MCF 10A (cell line): ENCODE measurements at places on chromosomes 1 and 21.

- H3K36me3 ChIP-seq, result peaks cover 27% of the 10 kb centered on the region
- DNase-seq, result peak; percentile 58
- H3K27ac ChIP-seq, result no peak overlapping the region
- H3K27me3 ChIP-seq, result no peaks in the 10 kb centered on the region
These were observed 16.4 kb downstream of the RAB4A start for GRCh38 chr1:229287267-229287666.

DNA sequence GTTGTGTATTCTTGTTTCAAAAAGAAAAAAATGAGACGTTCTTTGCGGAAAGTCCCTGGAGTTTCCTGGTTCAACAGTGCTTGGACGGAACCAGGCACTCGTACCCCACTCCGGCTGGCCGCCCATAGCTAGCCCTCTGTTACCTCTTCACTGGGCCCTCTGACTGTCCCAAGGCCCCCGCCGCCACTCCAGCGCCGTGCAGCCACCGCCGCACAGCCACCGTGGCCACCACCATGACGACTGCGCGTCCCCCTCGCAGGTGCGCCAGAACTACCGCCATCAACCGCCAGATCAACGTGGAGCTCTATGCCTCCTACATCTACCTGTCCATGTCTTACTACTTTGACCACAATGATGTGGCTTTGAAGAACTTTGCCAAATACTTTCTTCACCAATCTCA lies 9.6 kb downstream of the SNIP1 start:
- no peaks in the 10 kb centered on the region for H3K27me3 ChIP-seq
- H3K4me3 ChIP-seq, result no peak overlapping the region
- peaks cover 3% of the 10 kb centered on the region for H3K4me1 ChIP-seq
- no peak overlapping the region for H3K27ac ChIP-seq
- no peak for DNase-seq

GRCh38 chr1:172277989-172278388 lies 142.5 kb upstream of the C1orf105 start:
- no peak for DNase-seq
- H3K27ac ChIP-seq, result no peak overlapping the region
- H3K4me3 ChIP-seq, result no peak overlapping the region
- no peaks in the 10 kb centered on the region for H3K27me3 ChIP-seq
- H3K36me3 ChIP-seq, result no peaks in the 10 kb centered on the region

GRCh38 chr1:180249725-180250498 lies 19.8 kb downstream of the LHX4 start:
- no peak overlapping the region for H3K27ac ChIP-seq
- peaks cover 12% of the 10 kb centered on the region for H3K4me1 ChIP-seq
- no peaks in the 10 kb centered on the region for H3K27me3 ChIP-seq
- DNase-seq, result no peak

- H3K27ac ChIP-seq, result no peak overlapping the region
- no peak overlapping the region for H3K4me3 ChIP-seq
- H3K36me3 ChIP-seq, result no peaks in the 10 kb centered on the region
- H3K4me1 ChIP-seq, result peaks cover 9% of the 10 kb centered on the region
These were observed 91.5 kb downstream of the IER5 start for GRCh38 chr1:181179987-181180365.

- H3K27me3 ChIP-seq, result peaks cover 38% of the 10 kb centered on the region
- no peak for DNase-seq
- H3K27ac ChIP-seq, result no peak overlapping the region
These were observed 42.1 kb upstream of the DMRTB1 start for GRCh38 chr1:53417074-53417511.

- no peak for DNase-seq
- H3K27me3 ChIP-seq, result no peaks in the 10 kb centered on the region
- no peaks in the 10 kb centered on the region for H3K36me3 ChIP-seq
These were observed 13.0 kb downstream of the RGS1 start for GRCh38 chr1:192588546-192588945.

DNA sequence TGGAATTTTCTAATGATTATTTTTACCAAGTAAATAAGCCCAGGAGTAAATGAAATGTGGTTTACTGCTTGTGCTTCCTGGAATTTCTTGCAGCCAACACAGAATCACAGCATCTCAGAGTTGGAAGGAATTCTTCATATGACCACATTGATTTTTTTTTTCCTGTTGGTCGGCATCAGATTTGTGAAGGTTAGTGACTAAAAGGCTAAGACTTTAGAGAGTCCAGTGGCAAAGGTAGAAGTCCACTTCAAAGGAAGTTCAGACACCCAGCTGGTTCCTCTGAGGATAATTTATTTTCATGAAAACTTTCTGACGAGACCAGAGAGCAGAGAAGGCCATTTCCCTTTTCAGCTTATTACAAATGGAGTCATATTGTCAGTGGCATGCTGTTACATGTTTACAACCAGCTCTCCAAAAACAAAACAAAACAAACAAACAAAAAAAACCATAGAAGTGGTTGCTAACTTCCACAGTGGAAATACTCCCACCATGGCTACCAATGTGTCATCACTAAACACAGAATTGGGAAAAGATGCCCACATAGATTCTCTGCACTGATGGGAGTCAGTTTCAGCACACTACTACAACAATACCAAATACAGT lies 77.2 kb upstream of the CDC42BPA start:
- no peaks in the 10 kb centered on the region for H3K36me3 ChIP-seq
- H3K27ac ChIP-seq, result no peak overlapping the region
- H3K4me1 ChIP-seq, result peaks cover 10% of the 10 kb centered on the region
- DNase-seq, result no peak
- no peak overlapping the region for H3K4me3 ChIP-seq
- H3K27me3 ChIP-seq, result no peaks in the 10 kb centered on the region

DNA sequence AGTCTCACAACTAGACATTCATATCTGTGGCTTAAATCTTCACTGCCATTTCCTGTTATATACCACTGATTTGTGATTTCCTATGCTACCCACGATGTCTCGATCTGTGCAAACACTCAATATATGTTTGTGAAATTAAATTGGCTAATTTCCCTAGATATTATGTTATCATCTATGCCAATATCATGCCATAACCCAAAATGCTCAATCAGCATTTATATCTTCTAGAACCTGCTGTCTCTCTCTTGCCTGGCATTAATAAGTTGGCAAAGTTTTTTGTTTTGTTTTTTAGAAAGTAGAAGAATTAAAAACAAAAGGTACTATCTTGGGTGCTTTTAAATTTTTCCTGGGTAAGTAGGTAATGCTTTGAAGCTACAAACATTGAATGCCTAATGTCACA lies 358.5 kb upstream of the DAB1 start:
- no peak overlapping the region for H3K4me3 ChIP-seq
- no peak for DNase-seq
- no peaks in the 10 kb centered on the region for H3K36me3 ChIP-seq
- peaks cover 21% of the 10 kb centered on the region for H3K27me3 ChIP-seq
- H3K4me1 ChIP-seq, result no peaks in the 10 kb centered on the region

DNA sequence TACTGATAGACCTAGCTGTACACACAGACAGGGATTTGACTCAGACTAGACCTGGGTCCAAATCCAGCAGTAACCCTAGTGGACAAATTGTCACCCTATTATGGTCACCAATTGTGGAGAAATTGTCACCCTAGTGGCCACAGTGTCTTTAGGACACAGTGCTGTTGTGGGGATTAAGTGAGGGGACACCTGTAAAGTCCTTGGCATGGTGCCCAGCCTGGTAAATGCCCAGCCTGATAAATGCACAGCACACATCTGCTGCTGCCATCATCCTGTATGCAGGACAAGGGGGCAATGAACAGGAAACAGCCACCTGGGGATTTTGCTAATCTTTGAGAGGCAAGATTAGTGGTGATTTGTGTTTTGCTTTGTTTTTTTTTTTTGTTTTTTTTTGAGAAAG lies 2.3 kb downstream of the TMEM61 start:
- no peaks in the 10 kb centered on the region for H3K27me3 ChIP-seq
- H3K4me1 ChIP-seq, result no peaks in the 10 kb centered on the region
- H3K27ac ChIP-seq, result no peak overlapping the region
- DNase-seq, result no peak

DNA sequence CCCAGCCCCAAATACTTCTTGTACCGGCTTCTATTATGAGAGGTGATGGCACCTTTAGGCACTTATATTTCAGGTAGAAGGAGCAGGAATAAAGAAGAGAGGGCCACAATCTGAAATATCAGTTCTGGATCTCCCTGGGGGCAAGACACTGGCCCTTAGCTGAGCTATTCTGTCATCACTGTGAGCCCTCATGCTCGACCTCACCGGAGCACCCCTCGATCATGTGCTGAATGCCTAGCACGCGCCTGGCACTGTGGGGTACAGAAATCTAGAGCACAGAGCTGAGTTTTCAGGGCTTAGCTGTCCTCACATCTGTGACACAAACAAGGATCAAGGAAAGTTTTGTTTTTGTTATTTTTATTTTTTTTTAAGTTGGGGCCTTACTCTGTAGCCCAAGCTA lies 7.6 kb upstream of the MX1 start:
- no peak overlapping the region for H3K27ac ChIP-seq
- DNase-seq, result no peak
- H3K4me1 ChIP-seq, result peaks cover 8% of the 10 kb centered on the region
- no peak overlapping the region for H3K4me3 ChIP-seq
- no peaks in the 10 kb centered on the region for H3K36me3 ChIP-seq

- H3K27ac ChIP-seq, result no peak overlapping the region
- peaks cover 48% of the 10 kb centered on the region for H3K4me1 ChIP-seq
- no peak overlapping the region for H3K4me3 ChIP-seq
- H3K36me3 ChIP-seq, result peaks cover 18% of the 10 kb centered on the region
- H3K27me3 ChIP-seq, result no peaks in the 10 kb centered on the region
These were observed 43.9 kb upstream of the CAMK1G start for GRCh38 chr1:209539576-209539975.

GRCh38 chr1:248155927-248156326 lies 11.0 kb downstream of the OR2M5 start:
- no peak for DNase-seq
- H3K4me3 ChIP-seq, result no peak overlapping the region
- H3K36me3 ChIP-seq, result no peaks in the 10 kb centered on the region

- H3K4me1 ChIP-seq, result peaks cover 8% of the 10 kb centered on the region
- no peaks in the 10 kb centered on the region for H3K36me3 ChIP-seq
- H3K27ac ChIP-seq, result peak overlapping the region; percentile 13
- DNase-seq, result peak; percentile 74
- no peak overlapping the region for H3K4me3 ChIP-seq
- peaks cover 13% of the 10 kb centered on the region for H3K27me3 ChIP-seq
These were observed 192.8 kb downstream of the FCRL5 start for GRCh38 chr1:157359314-157360022.

DNA sequence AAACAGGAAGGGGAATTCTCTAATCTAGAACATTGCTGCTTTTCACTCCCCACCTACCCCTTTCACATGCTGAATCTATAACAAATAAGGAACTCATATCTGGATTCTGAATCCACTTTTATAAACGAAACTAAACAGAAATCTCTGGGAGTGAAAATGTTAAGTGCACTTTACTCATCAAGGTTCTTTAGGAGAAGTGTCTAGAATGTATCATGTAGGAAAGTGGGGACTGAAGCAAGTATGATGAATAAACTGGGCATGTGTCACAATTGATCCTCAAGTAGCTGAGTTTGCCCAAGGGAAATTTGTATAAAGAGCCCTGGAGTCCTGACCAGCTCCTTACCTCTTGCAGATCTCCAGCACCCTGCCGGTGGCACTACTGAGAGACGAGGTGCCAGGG lies 19.8 kb downstream of the AVPR1B start:
- no peaks in the 10 kb centered on the region for H3K36me3 ChIP-seq
- no peak for DNase-seq
- H3K4me1 ChIP-seq, result no peaks in the 10 kb centered on the region
- peaks cover 38% of the 10 kb centered on the region for H3K27me3 ChIP-seq
- no peak overlapping the region for H3K4me3 ChIP-seq

GRCh38 chr1:92509619-92510018 lies 22.9 kb upstream of the GFI1 start:
- no peak overlapping the region for H3K4me3 ChIP-seq
- DNase-seq, result no peak
- H3K27me3 ChIP-seq, result no peaks in the 10 kb centered on the region
- H3K36me3 ChIP-seq, result peaks cover 7% of the 10 kb centered on the region

GRCh38 chr1:152118915-152119314 lies 3.7 kb upstream of the TCHH start:
- no peaks in the 10 kb centered on the region for H3K27me3 ChIP-seq
- DNase-seq, result no peak
- no peak overlapping the region for H3K27ac ChIP-seq
- no peaks in the 10 kb centered on the region for H3K36me3 ChIP-seq

- H3K4me3 ChIP-seq, result no peak overlapping the region
- H3K27ac ChIP-seq, result peak overlapping the region; percentile 59
- H3K27me3 ChIP-seq, result no peaks in the 10 kb centered on the region
- no peak for DNase-seq
- no peaks in the 10 kb centered on the region for H3K36me3 ChIP-seq
These were observed 67.0 kb downstream of the PLEKHA6 start for GRCh38 chr1:204292740-204293139.

GRCh38 chr1:241639623-241640148 lies 483 bp downstream of the CHML start:
- peak overlapping the region; percentile 75 for H3K4me3 ChIP-seq
- DNase-seq, result peak; percentile 63
- H3K27me3 ChIP-seq, result no peaks in the 10 kb centered on the region
- H3K27ac ChIP-seq, result peak overlapping the region; percentile 100
- peaks cover 42% of the 10 kb centered on the region for H3K36me3 ChIP-seq
- H3K4me1 ChIP-seq, result peaks cover 60% of the 10 kb centered on the region

GRCh38 chr1:25622531-25622930 lies 5.9 kb downstream of the MAN1C1 start:
- no peaks in the 10 kb centered on the region for H3K36me3 ChIP-seq
- no peak for DNase-seq
- peaks cover 83% of the 10 kb centered on the region for H3K27me3 ChIP-seq

DNA sequence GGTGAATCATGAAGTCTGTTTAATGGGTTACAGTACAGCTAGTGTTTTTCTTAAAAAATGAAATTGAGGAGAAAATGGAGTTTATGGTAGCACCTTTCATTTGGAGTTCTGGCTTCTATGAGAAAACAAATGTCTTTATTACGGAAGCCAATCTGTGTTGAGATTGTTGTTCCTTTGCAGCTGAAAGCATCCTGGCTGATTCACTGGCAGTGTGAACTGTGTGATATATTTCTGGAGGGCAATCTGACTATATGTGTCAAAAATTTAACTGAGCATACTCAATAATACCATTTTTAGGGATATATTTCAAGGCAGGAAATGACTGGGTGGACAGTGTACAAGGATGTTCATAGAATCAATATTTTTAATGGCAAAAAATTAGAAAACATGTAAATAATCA lies 46.6 kb upstream of the LYST start:
- H3K27me3 ChIP-seq, result no peaks in the 10 kb centered on the region
- no peak overlapping the region for H3K4me3 ChIP-seq
- H3K4me1 ChIP-seq, result peaks cover 66% of the 10 kb centered on the region
- H3K36me3 ChIP-seq, result no peaks in the 10 kb centered on the region
- no peak overlapping the region for H3K27ac ChIP-seq

GRCh38 chr1:47934243-47934805 lies 62.9 kb downstream of the TRABD2B start:
- H3K27ac ChIP-seq, result no peak overlapping the region
- H3K27me3 ChIP-seq, result no peaks in the 10 kb centered on the region
- peaks cover 49% of the 10 kb centered on the region for H3K4me1 ChIP-seq
- peak; percentile 84 for DNase-seq
- H3K4me3 ChIP-seq, result no peak overlapping the region

DNA sequence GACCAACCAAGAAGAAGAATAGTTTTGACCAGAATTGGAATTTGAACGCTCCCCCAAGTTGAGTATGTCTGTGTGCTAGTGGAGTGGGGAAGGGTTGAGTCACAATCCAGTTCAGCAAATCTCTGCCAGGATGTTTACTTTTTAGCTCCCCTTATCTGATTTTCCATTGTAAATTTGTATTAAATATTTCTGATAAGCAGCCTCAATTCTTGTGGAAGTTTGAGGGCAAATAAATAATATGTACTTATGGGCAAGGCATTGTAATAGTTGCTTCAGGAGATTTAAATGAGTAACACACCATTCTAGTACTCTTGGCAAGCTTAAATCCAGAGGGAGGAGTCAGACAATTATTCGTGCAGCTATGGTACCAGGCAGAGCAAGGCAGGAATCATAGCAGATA lies 14.4 kb downstream of the CXADR start:
- H3K4me3 ChIP-seq, result no peak overlapping the region
- peak; percentile 25 for DNase-seq
- H3K27ac ChIP-seq, result no peak overlapping the region
- no peaks in the 10 kb centered on the region for H3K36me3 ChIP-seq
- H3K4me1 ChIP-seq, result peaks cover 14% of the 10 kb centered on the region
